Hypothalamus (tissue), 51 donors: ENCODE measurements at places on chromosomes 6 and 20.

GRCh38 chr6:29516108-29516507, 28.4 kb upstream of the MAS1L start:
- DNase-seq: no peak

- DNase-seq: no peak
Measured at GRCh38 chr6:108714101-108714765, 134.0 kb upstream of the ARMC2 start.

- DNase-seq: no peak
Measured at GRCh38 chr20:16228722-16229121, 344.5 kb downstream of the KIF16B start.

- no peak for DNase-seq
Measured at GRCh38 chr20:4081421-4081820, 66.1 kb upstream of the RNF24 start.

DNA sequence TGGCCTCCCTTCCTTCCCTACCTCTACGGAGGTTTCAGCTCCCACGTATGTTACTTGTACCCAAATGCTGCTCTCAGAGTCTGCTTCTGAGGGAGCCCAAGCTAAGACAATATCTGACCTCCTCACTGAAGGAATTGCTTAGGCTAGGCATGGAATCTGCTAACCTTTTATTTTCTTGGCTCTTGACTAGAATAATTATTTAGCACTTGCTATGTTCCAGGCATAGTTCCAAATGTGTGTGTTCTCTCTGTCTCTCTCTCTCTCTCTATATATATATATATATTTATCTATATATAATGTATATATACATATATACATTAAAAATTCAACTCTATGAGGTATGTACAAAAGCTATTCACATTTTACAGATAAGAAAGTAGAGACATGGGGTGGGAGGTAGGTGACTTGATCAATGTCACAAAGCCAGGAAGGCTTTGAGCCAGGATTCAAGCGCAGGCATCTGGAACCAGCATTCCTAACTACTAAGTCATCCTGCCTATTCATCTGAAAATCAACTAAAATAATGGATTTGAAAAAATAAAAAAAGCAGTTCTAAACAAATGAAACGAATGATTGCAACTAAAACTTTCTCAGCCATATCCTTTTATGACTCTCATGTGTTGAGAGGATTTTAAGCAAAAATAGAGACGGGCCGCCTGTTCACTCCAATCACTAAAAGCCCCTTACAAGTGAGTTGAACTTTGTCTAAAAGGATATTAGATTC, 189.7 kb upstream of the JAG1 start:
- no peak for DNase-seq
